ENCODE measurements at places on chromosomes 4 and X.

- no peak for DNase-seq
Measured at GRCh38 chr4:67198727-67199126, 346.6 kb downstream of the CENPC start.

DNA sequence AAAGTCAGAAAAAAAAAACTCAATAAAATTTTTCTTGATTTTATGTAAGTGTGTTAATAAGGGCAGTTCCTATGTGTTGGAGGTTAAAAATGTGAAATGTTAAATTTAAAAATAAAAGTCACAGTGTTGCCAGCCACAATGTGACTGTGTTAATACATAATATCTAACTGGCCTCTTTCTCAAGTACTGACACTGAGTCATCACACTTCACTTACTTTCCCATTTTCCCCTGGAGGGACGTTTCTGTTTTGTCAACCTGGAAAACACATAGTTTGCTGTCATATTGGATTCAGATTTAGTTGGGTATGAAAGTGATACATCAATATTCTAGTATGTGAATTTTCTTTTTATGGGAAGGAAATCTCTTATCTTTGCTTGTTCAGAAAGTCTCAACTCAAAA is 46.4 kb downstream of the ARHGEF38 start:
- DNase-seq = no peak

DNA sequence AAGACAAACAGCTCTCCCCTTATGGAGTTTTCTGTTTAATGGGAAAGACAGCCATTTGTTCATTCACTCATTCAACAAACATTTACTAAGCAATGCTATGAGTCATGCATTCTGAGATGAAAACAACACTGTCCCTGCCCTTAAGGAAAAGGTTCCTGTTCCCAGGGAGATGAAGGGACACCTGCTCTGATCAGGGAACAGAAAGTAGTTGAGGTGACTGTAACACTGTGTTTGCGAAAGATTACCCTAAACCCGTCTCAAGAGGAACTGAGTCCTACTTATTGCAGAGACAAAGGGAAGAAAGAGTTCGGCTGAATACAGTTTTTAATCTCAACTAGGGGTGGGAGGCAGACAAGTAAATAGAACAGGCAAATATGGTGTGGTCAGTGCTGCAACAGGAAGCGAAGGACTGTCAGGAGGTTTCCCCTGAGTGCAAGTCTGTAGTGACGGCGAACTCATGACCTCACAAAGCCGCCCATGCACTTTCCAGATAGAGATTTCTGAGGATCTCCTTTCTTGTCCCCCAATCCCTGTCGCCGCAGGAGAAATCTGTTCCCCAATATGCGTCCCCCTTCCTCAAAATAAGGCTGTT is 712 bp downstream of the STX18 start:
- DNase-seq = no peak

- DNase-seq = no peak
Measured at GRCh38 chrX:43592597-43592996, 63.5 kb upstream of the MAOA start.

- DNase-seq = no peak
Measured at GRCh38 chrX:32985544-32985943, 225.8 kb downstream of the DMD start.

DNA sequence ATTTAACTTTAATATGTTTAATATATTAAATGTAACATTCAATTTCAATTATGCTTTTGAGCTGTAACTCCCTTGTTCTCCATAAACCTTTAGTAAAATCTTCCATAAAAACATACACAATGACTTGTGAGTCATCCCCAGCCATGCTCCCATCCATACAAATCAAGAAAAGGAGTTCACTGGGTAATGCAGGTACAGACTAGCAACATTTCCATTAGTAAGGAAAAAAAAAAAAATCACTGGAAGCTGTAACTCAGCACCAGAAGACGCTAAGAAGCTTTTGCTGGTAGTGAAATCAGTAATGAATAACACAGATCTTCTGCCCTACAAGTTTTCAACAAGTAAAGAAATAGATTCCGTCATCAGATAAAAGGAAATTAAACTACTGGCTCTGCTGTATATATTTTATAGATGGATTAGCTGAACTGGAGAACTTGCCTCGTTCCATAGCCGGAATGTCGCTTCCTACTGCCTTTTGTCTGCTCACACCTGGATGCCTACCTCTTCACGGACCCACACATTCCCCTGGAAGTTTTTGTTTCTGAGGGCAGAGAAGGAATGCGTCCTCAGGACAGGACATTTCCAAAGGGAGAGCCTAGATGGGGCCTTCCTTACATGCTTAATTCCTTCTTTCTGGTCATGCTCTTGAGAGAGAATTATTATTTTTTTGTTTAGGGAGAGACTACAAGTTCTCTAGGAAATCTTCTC is 298.4 kb upstream of the ANKRD50 start:
- DNase-seq = no peak

DNA sequence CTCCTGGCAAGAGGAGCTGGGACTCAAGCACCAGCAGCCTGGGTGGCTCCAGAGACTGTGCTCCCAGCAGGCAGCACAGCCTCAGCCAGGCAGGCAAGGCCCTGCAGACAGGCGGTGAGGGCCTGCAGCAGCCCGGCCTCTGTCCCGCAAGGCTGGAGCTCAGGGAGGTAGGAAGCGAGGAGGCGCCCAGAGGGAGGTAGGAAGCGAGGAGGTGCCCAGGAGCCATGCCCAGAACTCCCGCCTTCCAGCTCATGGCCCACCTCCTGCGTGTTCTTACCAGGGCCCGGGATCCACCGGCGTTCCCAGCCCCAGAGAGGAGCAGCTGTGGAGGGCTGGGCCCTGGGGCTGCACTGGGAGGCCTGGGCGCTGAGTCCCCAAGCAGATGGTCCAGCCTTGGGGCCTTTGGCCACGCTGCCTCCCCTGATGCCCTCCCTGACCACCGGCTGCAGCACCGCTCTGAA is 133.1 kb downstream of the HMX1 start:
- DNase-seq = no peak
